ENCODE measurements at places on chromosomes 6 and 20.

- no peak for DNase-seq
Observed at GRCh38 chr6:2651536-2651935, 99.2 kb downstream of the MYLK4 start.

DNA sequence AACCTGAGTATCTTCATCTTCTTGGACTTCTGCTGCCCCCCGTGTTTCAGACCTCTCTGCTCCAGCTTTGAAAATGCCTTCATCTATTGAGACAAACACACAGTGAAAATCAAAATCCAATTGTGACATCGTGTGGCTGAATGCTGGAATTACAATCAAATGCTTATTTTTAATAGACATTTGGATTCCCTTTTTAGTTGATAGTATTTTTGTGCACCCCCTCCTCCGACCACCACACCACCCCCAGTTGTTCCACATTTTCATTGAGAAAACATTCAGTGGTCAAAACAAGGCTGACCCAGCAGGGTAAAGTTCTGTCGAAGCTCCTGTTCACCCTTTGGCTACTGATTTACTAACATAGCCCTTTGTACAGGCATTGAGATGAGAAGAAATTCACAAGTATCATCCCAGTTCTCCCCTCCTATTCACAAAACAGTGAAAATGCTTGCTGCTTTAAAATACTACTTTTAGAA lies 79.0 kb downstream of the NRSN1 start:
- no peak for DNase-seq

- DNase-seq, result no peak
Observed at GRCh38 chr6:90610301-90610750, 23.5 kb upstream of the MAP3K7 start.

DNA sequence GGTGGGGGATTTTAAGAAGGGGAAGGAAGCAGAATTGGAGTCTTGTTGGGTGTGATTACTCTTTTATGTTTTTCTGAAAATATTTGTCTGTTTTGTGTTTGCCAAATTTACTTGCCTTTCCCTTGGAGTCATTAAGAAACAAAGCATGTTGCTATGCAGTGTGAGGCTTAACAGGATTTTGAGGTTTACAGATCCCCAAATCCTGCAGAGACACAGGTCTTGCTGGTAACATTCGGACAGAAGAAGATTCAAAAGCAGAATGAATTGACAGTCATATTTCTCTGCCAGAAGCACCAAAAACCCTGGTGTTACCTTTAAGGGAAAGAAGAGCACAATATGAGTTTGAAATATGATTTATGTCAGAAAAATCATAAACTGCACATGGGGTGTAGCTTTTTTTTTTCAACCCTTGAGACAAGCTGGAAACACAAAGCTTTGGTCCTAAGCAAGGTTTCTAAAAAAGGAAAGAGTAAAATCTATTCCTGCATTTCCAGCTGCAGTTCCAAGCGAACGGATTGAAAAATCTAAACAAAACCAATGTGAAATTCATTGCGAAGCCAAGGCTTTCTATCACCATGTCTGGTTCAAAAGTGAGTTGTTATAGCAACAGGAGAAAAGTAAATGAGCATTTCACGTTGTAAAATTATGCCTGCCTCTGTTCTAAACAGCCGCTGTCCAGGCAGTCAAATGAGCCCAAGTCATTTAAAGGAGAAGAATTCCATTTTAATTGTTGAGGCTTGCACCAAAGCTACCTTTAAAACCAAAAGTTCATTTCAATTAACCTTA lies 358.9 kb upstream of the SASH1 start:
- DNase-seq, result no peak

DNA sequence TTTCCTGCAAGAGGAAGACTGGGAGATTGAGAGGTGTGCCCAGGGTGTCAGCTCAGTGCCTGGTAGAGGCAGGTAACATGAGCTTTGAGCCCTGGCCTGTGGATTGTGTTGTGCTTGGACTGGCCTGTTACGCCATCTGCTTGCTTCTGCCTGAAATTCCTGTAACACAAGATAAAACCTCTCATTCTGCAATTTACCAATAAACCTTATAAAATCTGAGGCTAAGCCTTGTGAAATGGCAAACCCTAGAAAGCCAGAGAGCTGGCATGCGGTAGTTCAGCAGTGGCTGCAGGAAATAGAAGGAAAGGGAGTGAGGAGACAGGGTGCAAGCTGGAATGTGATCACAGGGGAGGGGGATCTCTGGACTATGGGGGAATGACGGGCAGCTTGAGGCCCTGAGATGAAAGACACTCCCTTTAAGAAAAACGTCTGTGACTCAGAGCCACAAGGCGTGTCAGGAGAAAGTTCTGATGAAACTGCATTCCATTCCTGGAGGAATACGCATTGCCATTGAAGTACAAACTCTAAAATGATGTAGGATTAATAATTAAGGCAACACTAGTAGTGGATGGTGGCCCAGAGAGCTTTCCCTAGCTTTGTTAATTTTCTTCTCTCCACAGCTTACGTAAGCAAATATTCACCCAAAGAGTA lies 26.3 kb upstream of the TFAP2A start:
- DNase-seq, result no peak

- DNase-seq, result no peak
Observed at GRCh38 chr20:11844691-11845090, 73.0 kb upstream of the BTBD3 start.

GRCh38 chr6:150191809-150192208 lies 49.0 kb downstream of the PPP1R14C start:
- no peak for DNase-seq

GRCh38 chr6:16758163-16758975 lies 2.9 kb downstream of the ATXN1 start:
- no peak for DNase-seq

DNA sequence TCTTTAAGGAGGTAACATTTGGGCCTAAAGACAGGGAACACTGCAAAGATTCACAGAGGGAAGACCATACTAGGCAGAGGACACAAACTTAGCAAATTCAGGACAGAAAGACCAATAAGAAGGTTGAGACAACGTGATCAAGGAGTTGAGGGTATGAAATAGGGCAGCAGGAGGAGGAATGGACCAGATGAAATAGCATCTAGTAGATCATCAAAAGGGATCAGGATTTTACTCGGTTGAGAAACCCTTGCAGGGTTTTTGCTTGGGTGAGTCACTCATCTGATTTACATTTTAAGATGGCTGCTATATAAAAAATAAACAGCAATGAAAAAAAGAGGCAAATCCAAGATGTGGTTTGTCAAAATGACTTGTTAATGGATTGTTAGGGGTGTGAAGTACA lies 4.7 kb downstream of the BCLAF1 start:
- no peak for DNase-seq

GRCh38 chr20:22382742-22383141 lies 201.6 kb downstream of the FOXA2 start:
- DNase-seq, result no peak

DNA sequence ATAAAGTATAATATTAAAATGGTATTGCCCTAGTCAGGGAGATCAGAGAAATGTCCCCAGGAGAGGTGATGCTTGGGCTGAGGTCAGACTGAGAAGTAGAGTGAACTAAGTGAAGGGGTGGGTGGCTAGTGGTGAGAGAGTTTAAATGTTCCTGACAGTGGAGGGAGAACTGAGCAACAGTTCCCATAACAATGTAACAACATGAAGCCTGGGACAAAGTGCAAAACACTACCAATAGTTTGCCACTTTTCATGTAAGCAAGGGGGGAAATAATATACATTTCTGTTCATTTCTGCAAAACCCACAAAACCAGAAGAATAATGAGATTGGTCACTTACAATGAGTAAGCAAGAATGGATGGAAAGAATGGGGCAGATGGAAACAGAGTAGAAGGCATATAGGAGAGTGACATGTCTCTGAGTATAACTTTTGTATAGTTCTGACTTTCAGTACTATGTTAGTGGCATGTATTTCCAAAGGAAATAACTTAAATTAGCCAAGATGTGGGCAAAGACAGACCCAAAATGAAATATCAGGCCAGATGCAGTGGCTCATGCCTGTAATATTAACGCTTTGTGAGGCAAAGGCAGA lies 13.3 kb upstream of the FAXC start:
- DNase-seq, result no peak

- DNase-seq, result no peak
Observed at GRCh38 chr6:31058128-31058894, 48.0 kb downstream of the MUC22 start.

DNA sequence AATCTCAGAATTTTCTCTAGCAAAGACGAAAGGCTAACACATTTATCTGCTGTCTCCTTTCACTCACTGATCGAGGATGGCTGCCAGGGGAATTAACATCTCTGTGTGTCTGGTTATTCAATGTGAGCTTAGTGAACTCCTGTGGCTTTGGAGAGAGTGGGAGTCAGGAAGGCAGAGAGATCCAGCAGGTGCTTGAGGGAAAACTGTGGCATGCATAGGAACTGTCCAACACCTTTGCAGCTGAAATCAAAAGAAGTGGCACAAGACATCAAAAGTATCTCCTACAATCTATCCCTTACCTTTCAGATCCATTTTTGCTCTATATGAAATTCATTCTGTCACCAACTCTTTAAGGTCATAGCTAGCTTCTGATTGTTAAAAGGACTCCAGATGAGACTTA lies 11.8 kb upstream of the FAM184A start:
- DNase-seq, result no peak

- DNase-seq, result no peak
Observed at GRCh38 chr6:120671519-120671918, 662.8 kb downstream of the TBC1D32 start.

DNA sequence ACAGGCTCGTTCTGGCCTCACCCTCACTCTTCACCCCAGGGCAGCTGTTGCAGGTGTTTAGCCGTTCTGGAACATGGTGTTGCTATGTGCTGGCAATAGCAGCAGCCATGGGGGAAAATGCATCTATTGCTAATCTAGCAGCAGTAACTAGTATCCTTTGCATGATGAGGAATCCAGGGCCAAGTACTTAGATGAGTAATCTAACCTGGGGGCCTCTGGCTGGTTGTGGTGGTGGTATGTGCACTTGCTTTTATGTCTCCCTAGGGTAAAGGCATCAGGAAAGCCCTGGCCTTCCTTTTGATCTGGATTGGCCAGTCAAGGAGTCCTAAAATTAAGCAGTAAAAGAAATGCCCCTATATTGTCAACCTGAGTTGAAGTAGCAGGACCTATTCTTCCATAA lies 594.5 kb upstream of the MAP3K7 start:
- no peak for DNase-seq

- DNase-seq, result peak; percentile 23
Observed at GRCh38 chr20:4108495-4109306, 93.3 kb upstream of the RNF24 start.
